ENCODE measurements at places on chromosomes 4 and X. TPM values are rescaled to one million over a fixed set of nuclear protein-coding genes. Genes with fewer than 3 reads are reported as not detected.

The SULT1B1 gene
- 0.18 TPM for total RNA-seq

The PHEX gene
- total RNA-seq = 0.18 TPM

The TMPRSS11A gene
- total RNA-seq = not detected

The MAGEC1 gene
- not detected for total RNA-seq

The GC gene
- total RNA-seq = not detected

The GUCY1B1 gene
- 2.9 TPM for total RNA-seq

The C4orf33 gene
- total RNA-seq = 8.3 TPM

The HELT gene
- not detected for total RNA-seq

The TRPC5OS gene
- total RNA-seq = not detected

The LCORL gene
- total RNA-seq = 5.0 TPM

The COX7B2 gene
- not detected for total RNA-seq

The GIMD1 gene
- not detected for total RNA-seq

The VSIG1 gene
- total RNA-seq = not detected

The USP17L29 gene
- total RNA-seq = not detected

The STK26 gene
- total RNA-seq = 0.28 TPM

The SSX4B gene
- total RNA-seq = not detected

The CXCL1 gene
- total RNA-seq = not detected

The RHOXF2 gene
- total RNA-seq = not detected

The PNMA6F gene
- total RNA-seq = not detected

The SLC7A11 gene
- 24.7 TPM for total RNA-seq

The DOCK11 gene
- total RNA-seq = 14.7 TPM

The MAGEA1 gene
- total RNA-seq = not detected

The KCNIP4 gene
- total RNA-seq = not detected

The SPANXC gene
- total RNA-seq = not detected

The NSG1 gene
- total RNA-seq = 0.56 TPM

The MAGEE1 gene
- 0.56 TPM for total RNA-seq

The HTR2C gene
- total RNA-seq = not detected

The SFRP2 gene
- total RNA-seq = not detected

The PPP1R3F gene
- 0.72 TPM for total RNA-seq

The SPATA18 gene
- 4.7 TPM for total RNA-seq

The TMPRSS11B gene
- total RNA-seq = not detected

The AFM gene
- total RNA-seq = not detected

The FAM9C gene
- not detected for total RNA-seq

The LRP2BP gene
- total RNA-seq = 0.56 TPM

The EGF gene
- total RNA-seq = 4.2 TPM

The IL2RG gene
- not detected for total RNA-seq

The CLDN2 gene
- not detected for total RNA-seq

The CPZ gene
- 0.56 TPM for total RNA-seq

The GAGE12E gene
- total RNA-seq = not detected

The ADAD1 gene
- not detected for total RNA-seq

The RPA4 gene
- 2.5 TPM for total RNA-seq

The DCAF4L1 gene
- total RNA-seq = 0.18 TPM

The TCEAL8 gene
- total RNA-seq = 91.4 TPM

The F11 gene
- total RNA-seq = not detected

The WDR13 gene
- total RNA-seq = 62.7 TPM

The CLTRN gene
- total RNA-seq = under 0.01 TPM

The NUP62CL gene
- total RNA-seq = not detected

The SPATA4 gene
- total RNA-seq = 0.28 TPM

The GRIA2 gene
- total RNA-seq = not detected

The HAND2 gene
- 0.56 TPM for total RNA-seq

The SOX3 gene
- total RNA-seq = not detected

The AKAP14 gene
- total RNA-seq = not detected

The ADGRL3 gene
- total RNA-seq = 2.5 TPM

The NXF2 gene
- total RNA-seq = not detected

The ADH1B gene
- total RNA-seq = 0.36 TPM

The CYP4V2 gene
- total RNA-seq = 3.9 TPM

The AMELX gene
- not detected for total RNA-seq

The HS6ST2 gene
- total RNA-seq = not detected

The ANK2 gene
- 5.3 TPM for total RNA-seq

All from IMR-90 (cell line).